Forelimb muscle (tissue), 1 donor: ENCODE measurements at places on chromosomes 12 and 14.

DNA sequence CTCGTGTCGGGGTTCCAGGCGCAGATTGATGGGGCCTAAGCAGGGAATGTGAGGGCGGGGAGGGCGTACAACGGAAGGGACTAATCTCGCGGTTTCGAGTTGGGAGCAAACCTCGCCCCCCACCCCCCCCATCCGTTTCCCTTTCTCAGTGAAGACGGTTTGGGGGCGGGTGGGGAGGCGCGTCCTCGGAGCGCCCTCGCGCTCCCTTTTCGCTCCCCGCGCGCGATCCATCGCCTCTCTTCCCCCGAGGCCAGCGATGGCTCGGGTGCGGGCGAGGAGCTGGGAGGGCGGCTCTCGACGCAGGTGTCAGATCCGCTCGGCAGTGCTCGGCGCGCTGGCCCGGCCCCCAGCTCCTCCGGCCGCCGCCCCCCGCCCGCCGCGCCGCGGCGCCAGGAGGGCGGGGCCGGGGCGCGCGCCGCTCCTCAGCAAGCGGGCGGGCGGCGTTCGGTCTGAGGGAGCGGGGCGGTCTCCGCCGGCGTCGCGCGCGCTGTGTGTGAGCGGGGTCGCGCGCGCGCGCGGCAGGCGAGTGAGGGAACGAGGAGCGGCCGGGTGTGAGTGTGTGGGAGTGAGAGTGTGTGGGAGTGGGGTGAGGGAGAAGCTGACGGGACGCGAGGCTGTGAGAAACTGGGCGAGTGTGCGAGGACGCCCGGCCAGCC is at the start of gene RIMKLB:
RIMKLB (plus strand) TSS at position 516 of the 656 bp plus-strand sequence. CDS start 15,876 bp downstream, outside the sequence.
- DNase-seq: no peak

DNA sequence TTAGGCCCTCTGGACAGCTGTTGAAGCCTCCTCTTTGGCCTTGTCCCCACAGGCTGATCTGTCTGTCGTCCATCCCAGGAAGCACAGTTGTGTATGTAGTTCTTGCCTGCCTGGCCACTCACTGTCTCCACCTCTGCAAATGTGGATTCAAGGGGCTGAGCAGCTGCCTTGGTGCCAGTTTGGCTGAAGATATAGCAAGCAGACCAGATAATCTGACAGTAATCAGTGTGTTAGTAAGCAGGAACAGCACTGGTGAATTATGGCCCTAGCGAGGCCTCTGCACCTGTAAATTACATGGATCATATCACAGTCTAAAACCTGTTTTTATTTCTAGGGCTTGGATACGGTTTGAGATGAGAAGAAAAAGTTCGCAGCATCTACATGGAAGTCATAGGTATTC is 282.5 kb upstream of the NOS1 start:
- no peak for DNase-seq

- no peak for DNase-seq
Observed at GRCh38 chr12:23139026-23139425, 514.1 kb downstream of the ETNK1 start.

DNA sequence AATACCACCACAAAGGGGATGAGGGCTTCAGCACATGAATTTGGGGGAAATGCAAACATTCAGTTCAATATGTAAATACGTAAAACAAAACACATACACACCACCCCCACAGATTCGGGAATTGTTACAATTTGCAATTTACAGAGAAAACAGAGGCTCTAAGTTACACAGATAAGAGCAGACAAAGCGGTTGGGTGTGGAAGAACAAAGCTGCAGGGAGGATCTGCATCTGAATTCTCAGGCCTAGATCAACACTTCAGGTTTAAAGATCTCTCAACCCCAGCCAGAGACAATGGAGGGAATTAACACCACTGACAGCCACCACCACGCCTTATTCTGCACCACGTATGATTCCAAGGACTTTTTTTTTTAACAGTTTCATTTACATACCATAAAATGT is 375.5 kb downstream of the BCL11B start:
- DNase-seq: no peak

DNA sequence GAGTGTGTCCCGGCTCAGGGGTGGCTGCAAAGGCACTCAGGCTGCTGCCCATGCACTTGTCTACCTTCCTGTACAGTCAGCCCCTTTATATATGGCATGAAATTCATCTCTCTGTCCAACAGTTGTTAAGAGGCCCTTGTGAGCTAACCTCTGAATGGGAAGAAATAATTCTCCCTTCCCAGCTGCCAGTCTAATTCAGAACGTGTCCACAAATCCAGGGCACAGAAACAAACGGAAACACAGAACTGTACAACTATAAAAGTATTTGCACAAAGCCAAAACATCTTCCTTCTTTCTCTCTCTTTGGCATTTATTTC is 849 bp downstream of the KRT5 start:
- no peak for DNase-seq

DNA sequence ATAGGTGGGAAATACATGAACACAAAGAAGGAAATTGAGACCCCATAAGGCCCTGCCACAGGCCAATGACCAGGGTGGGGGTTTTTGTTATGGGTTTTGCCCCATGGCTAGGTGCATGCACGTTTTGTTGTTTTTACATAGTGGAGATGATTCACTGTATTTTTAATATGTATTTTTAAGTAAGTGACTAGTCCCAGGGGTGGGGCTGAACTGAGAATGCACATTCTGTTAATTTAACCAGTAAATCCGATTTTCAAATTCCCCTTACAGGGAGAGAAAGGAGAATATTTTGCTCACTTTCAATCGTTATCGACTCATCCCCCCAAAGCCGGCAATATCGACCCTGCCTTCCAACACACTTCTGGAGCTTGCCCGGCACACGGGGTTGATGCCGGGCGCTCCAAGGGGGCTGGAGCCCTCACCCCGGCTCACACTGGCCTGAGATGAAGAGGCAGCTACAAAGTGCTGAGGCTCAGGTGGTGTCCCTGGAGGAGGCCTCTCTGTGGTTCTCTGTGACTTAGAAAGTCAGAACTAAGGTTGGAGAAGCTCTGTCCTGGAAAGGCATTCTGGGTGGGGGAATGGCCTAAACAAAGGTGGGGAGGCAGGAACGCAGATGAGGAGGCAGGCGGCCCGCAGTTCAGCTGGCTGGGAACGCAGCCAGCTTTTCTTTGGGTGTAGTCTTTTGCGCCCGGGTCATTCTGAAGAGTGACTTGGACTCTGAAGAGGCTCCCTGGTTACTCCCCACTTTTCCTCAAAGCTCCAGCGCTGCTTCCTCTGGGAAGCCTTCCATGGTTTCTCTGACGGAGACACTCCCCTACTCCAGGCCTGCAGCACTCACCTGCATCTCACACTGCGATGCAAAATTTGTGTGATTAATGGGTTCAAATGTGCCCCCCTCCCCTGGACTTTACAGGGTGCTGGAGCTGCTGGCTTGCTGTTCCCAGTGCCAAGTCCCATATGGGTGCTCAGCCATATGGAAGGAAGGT is 50.7 kb upstream of the DLK1 start:
- no peak for DNase-seq

- DNase-seq: peak; percentile 9
Observed at GRCh38 chr14:21191809-21192446, 36.1 kb upstream of the OR5AU1 start.

- no peak for DNase-seq
Observed at GRCh38 chr12:43763769-43764168, 5.0 kb downstream of the IRAK4 start.

GRCh38 chr14:36054353-36055051 is 122.0 kb downstream of the PTCSC3 start:
- DNase-seq: no peak

- DNase-seq: no peak
Observed at GRCh38 chr12:51349026-51349425, 2.5 kb upstream of the CELA1 start.

DNA sequence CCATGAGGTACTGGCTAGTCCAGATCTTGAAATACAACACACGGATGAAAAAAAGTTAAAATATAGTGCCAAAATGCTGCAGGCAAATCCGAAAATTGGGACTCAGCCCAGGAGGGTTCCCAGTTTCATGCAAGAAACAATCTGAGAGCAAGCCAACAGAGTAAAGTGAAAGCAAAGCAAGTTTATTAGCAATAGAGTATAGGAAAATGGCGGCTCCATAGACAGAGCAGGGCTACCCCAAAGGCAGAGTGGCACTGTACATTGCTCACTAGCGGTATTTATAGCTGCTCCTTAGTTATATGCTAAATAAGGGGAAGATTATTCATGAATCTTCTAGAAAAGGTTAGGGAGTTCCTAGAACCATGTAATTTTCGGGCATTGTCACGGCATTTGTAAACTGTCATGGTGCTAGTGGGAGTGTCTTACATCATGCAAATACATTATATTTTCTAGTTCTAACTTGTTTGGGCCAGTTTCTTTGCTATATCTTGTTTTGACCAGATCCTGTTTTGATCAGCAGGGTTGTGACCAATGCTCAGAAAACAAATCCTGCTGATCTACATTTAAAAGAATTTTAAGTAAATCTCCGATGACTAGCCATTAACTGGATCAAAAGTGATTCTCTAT is 29.1 kb downstream of the RECQL start:
- no peak for DNase-seq

GRCh38 chr14:73223049-73223448 is 14.3 kb upstream of the PAPLN start:
- DNase-seq: no peak

GRCh38 chr12:107320929-107321631 is 227.7 kb upstream of the CRY1 start:
- no peak for DNase-seq

- DNase-seq: no peak
Observed at GRCh38 chr12:71752891-71753290, 1.8 kb upstream of the RAB21 start.

DNA sequence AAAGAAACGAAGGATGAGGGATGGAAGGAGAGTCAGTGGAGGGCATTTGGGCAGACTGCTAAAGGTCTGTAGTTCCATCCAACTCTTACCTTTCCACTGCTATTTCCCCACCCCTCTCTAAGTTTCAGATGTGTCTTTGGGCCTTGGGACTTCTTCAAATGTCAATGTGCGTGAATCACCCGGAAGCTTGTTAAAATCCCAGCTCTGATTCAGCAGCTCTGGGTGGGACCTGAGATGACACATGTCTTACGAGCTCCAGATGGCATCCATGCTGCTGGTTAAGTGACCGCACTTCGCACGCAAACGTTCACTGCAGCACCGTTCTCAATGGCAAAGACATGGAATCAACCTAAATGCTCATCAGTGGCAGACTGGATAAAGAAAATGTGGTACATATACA is 309.9 kb downstream of the VRK1 start:
- DNase-seq: no peak

DNA sequence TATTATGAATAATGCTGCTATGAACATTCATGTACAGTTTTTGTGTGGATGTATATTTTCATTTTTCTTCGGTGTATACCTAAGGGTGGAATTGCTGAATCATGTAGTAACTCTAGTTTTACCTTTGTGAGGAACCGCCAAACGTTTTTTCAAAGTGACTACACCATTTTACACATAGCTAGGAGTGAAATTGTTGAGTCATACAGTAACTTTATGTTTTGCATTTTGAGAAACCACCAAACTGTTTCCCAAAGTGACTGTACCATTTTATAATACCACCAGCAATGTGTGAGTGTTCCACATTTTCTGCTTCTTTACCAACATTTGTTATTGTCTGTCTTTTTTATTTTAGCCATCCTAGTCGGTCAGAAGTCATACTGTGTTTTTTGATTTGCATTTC is 3.1 kb upstream of the TPH2 start:
- DNase-seq: no peak

DNA sequence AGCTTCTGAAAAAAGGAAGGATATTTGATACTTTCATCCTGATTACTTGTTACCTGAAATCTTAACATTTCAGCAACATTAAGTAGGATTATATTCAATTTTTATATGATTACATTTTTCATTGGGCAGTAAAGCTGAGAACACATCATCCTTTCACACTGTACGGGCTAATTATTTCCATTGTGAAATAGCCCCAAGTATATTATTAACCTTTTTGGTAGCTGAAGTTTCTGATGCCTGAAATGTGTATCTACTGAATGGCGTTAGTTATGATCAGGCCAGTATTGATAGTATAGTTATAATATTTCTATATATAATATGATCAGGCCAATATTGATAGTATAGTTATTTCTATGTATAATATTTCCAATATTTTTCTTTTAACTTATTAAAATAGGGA is 10.1 kb downstream of the SPATS2 start:
- no peak for DNase-seq

GRCh38 chr14:77083082-77083481 is 15.0 kb upstream of the CIPC start:
- no peak for DNase-seq

DNA sequence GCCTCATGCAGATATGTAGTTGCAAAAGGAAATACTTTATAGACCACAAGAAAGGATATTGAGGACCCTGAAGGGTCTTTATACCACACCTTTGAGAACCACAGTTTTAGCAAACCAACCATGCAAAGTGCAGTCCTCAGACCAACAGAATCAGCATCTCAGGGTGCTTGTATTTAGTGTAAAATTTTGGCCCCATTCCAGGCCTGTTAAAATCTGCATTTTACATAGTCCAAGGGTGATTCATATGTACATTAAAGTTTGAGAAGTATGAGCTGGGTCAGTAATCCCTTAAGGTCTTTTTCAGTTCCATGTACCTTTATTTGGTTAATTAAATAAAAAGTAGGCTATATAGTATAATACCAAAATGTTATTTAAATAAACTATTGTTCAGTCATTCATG is 91.2 kb downstream of the WNK1 start:
- no peak for DNase-seq

DNA sequence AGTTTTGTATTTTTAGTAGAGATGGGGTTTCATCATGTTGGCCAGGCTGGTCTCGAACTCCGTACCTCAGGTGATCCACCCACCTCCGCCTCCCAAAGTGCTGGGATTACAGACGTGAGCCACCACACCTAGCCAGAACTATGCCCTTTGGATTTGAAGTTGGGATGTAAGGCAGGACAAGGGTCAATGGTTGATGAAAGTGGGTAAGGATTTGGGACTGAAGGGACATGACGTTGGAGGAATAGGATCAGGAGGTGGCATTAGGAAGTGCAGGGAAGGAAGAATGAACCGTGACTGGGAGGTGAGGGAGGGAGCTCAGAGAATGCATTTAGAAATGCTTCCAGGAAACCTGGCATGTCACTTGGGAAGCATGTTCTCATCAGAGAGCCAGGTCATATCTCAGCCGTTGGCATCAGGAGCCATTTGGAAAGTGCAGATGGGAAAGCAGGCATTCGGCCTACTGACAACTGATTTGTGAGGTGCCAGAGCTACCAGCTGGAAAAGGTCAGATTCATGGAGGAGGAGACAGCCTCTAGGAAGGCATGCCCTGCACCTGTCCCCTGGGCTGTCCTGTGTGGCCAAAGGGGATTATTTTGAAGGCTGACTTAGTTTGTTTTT is 2.2 kb downstream of the CRADD start:
- no peak for DNase-seq

GRCh38 chr12:100185361-100185894 is 15.2 kb upstream of the ACTR6 start:
- DNase-seq: no peak

DNA sequence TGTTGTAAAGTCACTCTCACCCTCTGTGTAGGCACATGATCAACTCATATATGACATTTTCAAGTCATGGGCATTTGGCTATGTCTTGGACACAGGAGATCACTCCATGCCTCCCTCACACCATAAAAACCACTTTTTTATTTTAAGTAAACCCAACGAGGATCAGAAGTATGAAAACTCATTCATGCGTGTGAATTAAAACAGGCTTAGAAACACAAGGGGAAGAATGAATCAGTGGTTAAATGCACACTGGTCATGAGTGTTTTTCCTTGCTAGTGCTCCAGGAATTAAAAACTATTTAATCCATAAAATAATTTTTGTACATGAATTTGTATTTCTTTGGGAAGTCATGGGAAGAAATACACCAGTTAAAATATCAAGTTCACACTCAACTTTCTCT is 198.4 kb downstream of the GALC start:
- no peak for DNase-seq

GRCh38 chr12:58673021-58673420 is 247.3 kb downstream of the LRIG3 start:
- no peak for DNase-seq

- DNase-seq: no peak
Observed at GRCh38 chr14:50823051-50823761, 7.8 kb downstream of the NIN start.
